ENCODE measurements at places on chromosomes 5 and 9.

DNA sequence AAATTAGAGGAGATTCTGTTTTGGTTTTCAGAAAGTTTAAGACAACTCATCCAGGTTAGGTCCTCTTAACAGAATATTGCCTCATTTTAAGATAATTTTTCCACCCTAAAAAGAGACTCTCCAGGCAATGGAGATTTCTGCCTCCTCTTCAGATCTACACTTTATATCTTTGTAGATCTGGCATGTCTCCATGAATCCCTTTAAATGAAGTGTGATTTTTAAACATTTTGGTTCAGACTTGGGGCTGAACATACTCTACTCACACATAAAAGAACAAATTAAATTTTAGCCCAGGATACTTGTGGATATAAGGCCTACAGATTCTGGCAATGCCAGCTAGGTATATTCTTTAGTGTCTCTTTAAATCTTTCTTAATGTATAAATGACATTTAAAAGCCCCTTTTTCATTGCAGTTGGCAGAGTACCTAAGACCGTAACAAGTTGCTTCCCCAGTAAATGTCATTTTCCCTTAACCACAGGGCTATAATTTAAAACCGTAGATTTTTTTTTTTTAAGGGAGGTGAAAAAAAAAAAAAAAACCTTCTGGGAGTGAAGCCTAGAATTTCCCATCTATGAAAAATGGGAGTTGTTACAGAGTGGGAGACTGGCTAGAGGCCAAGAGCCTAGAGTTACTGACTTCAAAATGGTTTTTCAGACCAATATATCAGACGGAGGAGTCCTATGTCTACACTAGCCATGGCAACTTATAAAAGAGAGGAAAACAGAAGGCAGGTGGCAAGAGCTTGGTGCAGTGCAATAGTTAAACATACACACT is 207.8 kb upstream of the TARS1 start:
- no peak for DNase-seq

DNA sequence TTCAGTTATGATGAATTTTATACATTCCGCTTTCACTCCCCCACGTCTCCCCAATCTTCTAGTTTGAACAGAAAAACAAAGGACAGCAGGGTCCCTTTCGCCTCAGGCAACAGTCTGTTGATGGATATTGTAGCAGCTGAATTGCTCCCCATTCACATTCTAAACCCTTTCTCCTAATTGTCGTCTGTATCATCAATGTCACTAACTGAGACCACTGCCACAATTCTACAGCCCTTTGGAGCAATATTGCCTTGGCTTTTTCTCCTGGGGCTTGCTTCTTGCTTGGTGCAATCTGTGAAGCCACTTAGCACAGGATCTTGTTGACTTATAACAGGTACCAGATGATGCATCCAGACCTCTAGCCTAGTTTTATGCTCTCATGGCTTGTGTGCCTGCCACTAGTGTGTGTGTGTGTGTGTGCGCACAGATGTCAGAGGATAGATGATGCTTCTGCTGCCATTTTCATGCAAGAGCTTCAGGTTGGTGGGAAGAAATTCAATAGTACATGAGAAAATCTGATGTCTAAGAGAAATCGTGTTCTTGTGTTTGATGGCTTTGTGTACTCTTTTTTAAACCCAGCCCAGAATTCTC is 195.2 kb upstream of the ISL1 start:
- DNase-seq = no peak

DNA sequence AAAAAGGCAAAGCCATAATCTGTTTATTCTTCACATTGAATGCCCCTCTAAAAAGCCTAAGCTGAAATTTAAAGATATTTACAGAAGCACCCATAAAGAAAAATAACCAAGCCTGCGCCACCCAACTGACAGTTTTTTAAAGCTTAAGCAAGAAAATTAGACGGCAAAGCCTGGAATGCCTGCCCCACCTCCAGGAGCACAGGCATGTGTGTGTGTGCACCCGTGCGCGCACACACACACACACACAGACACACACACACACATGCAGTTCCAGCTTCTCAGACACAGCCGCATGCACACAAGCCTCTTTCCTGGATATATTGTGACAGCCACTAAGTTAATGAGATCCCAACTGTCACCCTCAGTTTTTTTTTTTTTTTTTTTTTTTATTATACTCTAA is 88.2 kb downstream of the FRMD3 start:
- DNase-seq = no peak

GRCh38 chr5:91776249-91776648 is 393.1 kb upstream of the ARRDC3 start:
- DNase-seq = no peak

DNA sequence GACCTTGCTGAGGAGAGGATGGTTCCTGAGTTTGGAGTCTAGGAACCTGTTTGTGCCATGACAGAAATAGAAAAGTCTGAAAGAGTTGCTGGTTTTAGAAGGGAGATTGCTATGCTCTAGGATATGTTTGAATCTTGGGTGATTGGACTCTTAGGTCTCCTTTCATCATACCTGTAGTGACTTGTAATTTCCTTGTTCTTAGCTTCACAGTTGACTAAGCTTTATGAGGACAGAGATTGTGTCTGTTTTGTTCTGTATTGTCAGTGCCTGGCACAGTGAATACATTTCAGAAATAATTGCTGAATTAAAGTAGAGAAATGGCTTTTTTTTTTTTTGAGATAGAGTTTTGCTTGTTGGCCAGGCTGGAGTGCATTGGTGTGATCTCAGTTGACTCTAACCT is 31.5 kb downstream of the GAPVD1 start:
- no peak for DNase-seq

GRCh38 chr5:143078971-143079370 is 308.8 kb downstream of the ARHGAP26 start:
- no peak for DNase-seq

DNA sequence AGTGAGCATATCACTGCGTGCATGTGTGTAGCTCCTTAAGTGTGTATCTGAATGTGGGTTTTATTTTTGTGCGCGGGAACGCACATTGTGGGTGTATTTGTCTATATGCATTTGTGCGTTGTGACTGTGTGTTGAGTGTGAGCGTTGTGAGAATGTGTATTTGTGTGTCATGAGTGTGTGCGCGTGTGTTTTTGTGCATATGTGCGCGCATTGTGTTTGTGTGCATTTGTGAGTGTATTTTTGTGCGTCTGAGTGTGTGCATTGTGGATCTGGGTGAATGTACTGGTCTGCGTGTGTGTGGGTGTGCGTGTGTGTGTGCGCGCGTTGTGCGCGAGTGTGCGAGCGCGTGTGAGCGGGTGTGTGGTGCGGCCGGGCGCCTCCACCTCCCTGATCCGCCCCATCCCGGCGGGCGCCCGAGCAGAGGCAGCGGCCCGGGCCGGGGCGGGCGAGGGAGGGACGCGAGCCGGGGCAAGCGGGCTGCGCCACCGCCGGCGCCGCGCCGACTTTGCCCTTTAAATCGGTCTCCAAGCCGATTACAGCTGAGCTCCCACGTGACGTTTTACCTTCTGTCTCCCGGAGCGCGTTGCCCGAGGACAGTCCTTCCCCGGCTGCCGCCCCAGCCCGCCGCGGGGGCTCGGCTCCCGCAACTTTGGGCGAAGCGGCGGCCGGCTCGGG is at the start of gene RASGRF2:
Gene RASGRF2, plus strand, starts transcription at position 596 of the 675 bp plus-strand sequence. CDS start 376 bp downstream, outside the sequence.
- peak; percentile 80 for DNase-seq

- DNase-seq = peak; percentile 5
Measured at GRCh38 chr5:61051267-61051666, 106.3 kb downstream of the NDUFAF2 start.

DNA sequence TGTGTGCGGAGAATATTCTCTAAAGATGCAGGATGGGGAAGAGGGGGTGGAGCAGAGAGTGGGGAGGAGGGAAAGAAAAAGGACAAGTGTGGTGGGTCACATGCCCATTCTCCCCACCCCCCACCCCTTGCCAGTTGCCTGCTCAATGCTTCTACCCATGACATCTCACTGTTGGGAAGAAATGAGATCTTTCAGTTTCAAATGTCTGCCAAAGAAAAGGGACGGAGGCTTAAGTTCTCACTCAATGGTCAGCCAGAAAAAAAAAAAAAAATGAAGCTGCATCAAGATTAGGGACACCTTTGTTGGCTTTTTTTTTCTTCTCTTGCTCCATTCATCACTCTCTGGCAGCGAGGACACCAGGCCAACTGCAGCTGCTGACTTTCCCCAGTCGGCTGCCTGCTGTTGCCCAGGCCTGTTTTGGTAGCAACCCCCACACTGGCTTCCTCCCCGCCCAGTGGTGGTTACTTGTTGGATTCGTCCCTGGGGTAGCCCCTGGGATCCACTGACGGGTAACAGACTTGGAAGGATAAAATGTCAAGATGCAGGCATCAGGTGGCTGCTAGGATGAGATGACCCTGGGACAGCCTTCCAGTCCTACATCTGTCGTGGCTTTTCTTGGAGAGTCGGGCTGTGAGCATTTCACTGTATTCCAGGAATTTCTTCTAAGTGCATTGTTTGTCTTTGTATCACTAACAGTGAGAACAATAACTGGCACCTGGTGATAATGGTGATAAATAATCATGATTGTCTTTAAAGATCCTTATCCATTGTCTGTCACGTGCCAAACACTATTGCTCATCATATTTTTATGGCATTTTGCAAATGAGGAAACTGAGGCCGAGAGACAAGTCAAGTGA is 9.1 kb downstream of the WWC1 start:
- no peak for DNase-seq

GRCh38 chr9:111076519-111076918 is 38.2 kb upstream of the LPAR1 start:
- DNase-seq = no peak

- no peak for DNase-seq
Measured at GRCh38 chr5:58016358-58016757, 443.5 kb downstream of the PLK2 start.

- DNase-seq = no peak
Measured at GRCh38 chr9:19216466-19216865, 14.0 kb upstream of the DENND4C start.

GRCh38 chr5:168275940-168276339 is 15.5 kb upstream of the WWC1 start:
- DNase-seq = no peak

GRCh38 chr9:134800791-134801339 is 79.7 kb upstream of the FCN2 start:
- no peak for DNase-seq

GRCh38 chr5:88787856-88788255 is 95.1 kb downstream of the MEF2C start:
- DNase-seq = no peak

GRCh38 chr5:170407062-170407461 is 17.9 kb upstream of the KCNMB1 start:
- no peak for DNase-seq

GRCh38 chr9:106441283-106441682 is 421.7 kb upstream of the ZNF462 start:
- no peak for DNase-seq

- DNase-seq = no peak
Measured at GRCh38 chr9:83267741-83268140, 204.8 kb upstream of the RASEF start.

GRCh38 chr9:134243778-134244467 is 79.6 kb upstream of the RNU6ATAC start:
- peak; percentile 63 for DNase-seq

GRCh38 chr5:143781993-143782520 is 29.9 kb upstream of the HMHB1 start:
- DNase-seq = no peak

DNA sequence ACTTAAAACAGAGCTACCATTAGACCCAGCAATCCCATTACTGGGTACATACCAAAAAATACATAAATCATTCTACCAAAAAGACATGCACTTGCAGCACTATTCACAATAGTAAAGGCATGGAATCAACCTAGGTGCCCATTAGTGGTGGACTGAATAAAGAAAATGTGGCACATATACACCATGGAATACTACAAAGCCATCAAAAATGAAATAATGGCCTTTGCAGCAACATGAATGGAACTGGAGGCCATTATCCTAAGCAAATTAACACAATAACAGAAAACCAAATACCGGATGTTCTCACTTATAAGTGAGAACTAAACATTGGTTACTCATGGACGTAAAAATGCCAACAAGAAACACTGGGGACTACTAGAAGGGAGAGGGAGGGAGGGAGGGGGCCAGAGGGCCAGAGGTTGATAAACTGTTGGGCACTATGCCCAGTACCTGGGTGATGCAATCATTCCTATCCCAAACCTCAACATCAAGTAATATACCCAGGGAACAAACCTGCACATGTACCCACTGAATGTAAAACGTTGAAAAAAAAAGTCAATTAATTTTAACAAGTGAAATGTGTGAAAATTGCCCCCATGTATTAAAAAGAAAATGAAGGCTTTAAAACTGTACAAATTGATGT is 24.5 kb upstream of the GPR150 start:
- no peak for DNase-seq

- peak; percentile 74 for DNase-seq
Measured at GRCh38 chr9:33924978-33925797, 108.2 kb downstream of the UBE2R2 start.

GRCh38 chr5:139903795-139904565 is 108.4 kb downstream of the PSD2 start:
- DNase-seq = peak; percentile 51

GRCh38 chr5:134328619-134329018 is 38.4 kb downstream of the CDKL3 start:
- no peak for DNase-seq

- DNase-seq = peak; percentile 80
Measured at GRCh38 chr9:2559192-2560152, 62.1 kb upstream of the VLDLR start.

GRCh38 chr9:110217656-110218099 is 9.7 kb upstream of the C9orf152 start:
- peak; percentile 28 for DNase-seq

DNA sequence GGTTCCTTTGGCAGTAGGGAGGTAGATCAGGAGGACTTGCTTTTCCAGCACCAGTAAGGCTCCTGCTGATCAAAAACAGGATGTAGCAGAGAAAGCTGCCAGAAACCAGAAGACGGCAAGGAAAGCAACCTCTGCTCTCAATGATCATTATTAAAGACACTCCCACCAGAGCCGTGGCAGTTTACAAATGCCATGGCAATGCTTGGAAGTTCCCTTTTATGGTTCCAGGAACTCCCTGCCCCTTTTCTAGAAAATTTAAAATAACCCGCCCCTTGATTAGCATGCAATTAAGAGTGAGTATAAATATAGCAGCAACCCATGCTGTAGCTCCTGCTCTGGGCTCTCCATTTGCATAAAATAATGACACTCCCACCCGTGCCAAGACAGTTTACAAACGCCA is 16.1 kb downstream of the EQTN start:
- DNase-seq = no peak

GRCh38 chr5:84433461-84433860 is 48.8 kb upstream of the EDIL3 start:
- no peak for DNase-seq

DNA sequence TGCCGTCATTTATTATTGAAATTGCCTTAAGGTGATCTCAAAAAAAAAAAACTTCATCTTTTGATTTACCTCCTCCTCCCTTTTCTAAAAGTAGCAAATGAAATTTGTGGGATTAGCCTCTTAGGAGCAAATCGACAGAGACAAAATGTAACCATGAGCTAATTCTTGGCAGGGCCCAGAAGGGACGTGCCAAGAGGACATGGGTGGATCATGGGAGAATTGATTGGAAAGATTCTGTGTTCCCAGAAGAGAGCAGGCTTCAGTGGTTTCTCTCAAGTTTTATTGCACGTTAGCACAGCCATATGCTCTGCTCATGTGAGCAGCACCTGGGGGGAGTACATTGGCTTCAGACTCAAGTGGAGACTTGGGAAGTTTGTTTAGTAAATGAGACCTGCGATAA is 394.6 kb downstream of the ELAVL2 start:
- no peak for DNase-seq

Data from AG08396 (cell line).